ENCODE measurements at places on chromosomes 7 and 10.

DNA sequence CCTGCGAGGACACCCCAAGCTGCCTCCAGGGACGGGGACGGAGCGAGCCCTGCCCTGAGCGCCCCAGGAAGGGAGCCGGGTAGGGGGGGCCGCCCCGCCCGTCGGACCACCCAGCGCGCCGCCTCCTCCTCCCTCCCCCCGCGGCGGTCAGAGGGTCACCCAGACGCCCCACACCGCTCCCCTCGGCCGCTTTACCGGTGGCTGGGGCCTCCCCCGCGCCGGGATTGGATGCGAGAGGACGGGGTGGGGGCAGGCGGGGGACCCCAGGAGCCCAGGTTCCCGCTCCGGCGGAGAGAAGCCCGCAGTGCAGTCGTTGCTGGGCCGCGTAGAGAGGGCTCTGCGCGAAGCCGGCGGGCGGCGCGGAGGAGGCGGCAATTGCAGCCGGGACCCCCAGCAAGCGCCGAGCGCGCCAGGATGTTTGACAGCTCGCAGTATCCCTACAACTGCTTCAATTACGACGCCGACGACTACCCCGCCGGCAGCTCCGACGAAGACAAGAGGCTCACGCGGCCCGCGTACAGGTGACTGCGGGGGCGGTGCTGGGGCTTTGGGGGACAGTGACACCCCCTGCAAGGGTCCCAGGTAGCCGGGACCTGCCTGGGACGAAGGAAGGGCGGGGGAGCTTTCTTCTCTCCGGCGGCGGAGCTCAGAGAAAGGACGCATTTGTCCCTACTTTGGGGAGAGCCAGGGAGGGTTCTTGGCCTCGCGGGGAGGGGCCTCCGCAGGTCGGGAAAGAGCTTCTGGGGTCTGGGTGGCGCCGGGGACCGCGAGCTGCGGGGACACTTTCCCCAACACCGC, at the start of gene FOXL3:
Gene FOXL3, plus strand, starts transcription at position 415 of the 798 bp plus-strand sequence. Its CDS starts 0 bp downstream, at position 415.
- no peak for DNase-seq

GRCh38 chr10:52644373-52645186, 128.0 kb downstream of the MBL2 start:
- peak; percentile 49 for DNase-seq

DNA sequence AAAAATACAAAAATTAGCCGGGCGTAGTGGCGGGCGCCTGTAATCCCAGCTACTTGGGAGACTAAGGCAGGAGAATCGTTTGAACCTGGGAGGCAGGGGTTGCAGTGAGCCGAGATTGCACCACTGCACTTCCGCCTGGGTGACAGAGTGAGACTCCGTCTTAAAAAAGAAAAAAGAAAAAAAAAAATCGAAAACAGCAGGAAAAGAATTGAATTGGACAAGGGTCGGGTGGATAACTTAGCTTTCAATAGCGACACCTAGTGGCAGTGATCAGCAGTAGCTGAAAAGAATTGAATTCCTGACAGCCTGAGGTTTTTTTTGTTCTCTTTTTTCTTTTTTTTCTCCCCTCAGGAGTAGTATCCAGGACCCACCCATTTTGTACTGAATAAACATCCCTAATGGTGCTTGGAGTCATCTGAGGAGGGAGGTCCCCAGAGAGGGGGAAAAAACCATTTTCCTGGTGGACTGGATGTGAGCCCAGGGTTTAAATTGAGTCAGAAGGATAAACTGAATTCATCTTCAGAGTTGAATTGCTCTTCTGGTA, 55.1 kb downstream of the CYCS start:
- peak; percentile 66 for DNase-seq

- DNase-seq, result no peak
Measured at GRCh38 chr10:88178758-88179157, 315.3 kb downstream of the PTEN start.

GRCh38 chr10:26858707-26859034, 2.1 kb downstream of the ABI1 start:
- no peak for DNase-seq

GRCh38 chr7:26531926-26532325, 240.3 kb downstream of the SNX10 start:
- DNase-seq, result no peak

DNA sequence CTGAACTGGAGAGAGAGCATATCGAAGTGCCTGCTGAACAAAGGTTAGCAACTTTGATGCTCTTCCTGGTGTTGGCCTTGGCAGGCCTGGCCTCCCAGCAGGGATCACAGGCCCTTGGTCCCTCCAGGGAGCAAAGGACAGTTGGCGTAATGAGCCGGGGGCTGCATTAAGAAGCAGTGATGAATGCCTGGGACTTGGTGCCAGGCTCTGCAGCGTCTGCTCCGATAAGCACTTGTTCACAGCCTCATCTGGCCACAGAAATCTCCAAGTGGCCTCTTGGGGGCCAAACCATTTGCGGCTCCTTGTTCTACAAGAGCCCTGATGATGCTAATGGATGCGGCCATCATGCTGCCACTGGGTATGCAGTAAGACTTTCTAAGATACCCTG, 31.8 kb downstream of the CRHR2 start:
- no peak for DNase-seq

GRCh38 chr7:100158229-100159098, at the start of gene TRAPPC14:
TSS of gene TRAPPC14 (minus strand) at chr7:100158723. CDS start at chr7:100158499, 224 bp downstream.
- DNase-seq, result peak; percentile 96

GRCh38 chr10:16742165-16742960, 74.9 kb downstream of the RSU1 start:
- no peak for DNase-seq

GRCh38 chr7:104431930-104432329, 103.5 kb downstream of the LHFPL3 start:
- no peak for DNase-seq

GRCh38 chr10:32004161-32004591, 52.0 kb downstream of the KIF5B start:
- DNase-seq, result no peak

GRCh38 chr7:121160150-121161008, 168.4 kb upstream of the WNT16 start:
- DNase-seq, result no peak

DNA sequence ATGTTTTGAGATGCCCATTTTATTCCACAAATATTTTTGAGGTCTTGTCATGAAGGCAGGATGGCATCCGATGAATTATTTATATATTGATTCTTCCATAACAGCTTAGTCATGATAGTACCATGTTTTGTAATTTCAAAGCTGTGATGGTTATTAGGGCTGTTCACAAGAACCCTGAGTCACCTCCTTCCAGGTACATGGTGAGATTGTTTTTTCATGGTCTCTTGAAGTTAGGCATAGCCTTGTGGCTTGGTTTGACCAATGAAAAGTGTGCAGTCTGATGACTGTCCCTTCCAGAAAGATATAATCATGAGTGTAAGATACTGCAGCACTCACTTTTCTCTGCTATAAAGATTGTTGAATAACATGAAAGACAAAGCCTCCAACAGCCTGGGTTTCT, 274.8 kb downstream of the FGFR2 start:
- DNase-seq, result no peak

DNA sequence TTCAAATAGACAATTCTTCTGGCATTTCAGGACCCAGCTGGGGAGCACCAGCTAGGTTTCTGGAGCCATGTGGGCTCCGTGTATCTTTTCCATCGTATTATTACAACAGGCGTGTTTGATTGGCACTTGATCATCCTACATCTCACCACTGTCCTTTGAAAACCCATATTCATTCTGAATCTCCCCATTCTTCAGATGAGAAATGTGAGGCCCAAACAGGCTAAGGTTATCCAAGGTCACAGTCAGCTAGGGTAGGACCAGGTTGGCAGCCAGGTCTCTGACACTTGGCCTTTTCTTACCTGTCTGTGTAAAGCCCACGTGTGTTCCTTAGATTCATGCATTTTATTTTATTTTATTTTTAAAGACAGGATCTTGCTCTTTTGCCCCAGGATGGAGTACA, 102.4 kb upstream of the SH2B2 start:
- DNase-seq, result no peak

- no peak for DNase-seq
Measured at GRCh38 chr10:17022466-17022825, 107.2 kb downstream of the CUBN start.

GRCh38 chr7:116736927-116737715, 65.1 kb downstream of the MET start:
- DNase-seq, result no peak

GRCh38 chr7:78673272-78673671, 780.2 kb downstream of the MAGI2 start:
- no peak for DNase-seq

DNA sequence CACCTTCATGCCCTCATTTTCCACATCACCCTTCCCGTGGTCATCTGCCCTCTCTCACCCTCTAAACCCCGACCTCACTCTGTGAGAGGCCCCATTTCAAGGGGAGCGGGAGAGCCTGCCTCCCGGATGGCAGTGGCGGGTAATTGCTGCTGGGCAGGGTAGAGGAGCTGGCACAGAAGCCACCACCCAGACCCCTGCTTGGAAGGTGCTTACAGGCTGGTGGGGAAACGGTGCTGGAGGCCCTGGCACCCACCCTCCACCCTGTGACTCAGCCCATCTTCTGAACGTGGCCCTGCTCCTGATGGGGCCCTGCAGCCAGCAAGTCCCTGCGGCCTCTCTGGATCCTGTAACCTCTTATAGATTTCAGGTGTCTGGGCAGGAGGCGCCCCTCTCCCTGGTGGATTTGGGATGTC, 10.6 kb upstream of the PWWP2B start:
- DNase-seq, result no peak

DNA sequence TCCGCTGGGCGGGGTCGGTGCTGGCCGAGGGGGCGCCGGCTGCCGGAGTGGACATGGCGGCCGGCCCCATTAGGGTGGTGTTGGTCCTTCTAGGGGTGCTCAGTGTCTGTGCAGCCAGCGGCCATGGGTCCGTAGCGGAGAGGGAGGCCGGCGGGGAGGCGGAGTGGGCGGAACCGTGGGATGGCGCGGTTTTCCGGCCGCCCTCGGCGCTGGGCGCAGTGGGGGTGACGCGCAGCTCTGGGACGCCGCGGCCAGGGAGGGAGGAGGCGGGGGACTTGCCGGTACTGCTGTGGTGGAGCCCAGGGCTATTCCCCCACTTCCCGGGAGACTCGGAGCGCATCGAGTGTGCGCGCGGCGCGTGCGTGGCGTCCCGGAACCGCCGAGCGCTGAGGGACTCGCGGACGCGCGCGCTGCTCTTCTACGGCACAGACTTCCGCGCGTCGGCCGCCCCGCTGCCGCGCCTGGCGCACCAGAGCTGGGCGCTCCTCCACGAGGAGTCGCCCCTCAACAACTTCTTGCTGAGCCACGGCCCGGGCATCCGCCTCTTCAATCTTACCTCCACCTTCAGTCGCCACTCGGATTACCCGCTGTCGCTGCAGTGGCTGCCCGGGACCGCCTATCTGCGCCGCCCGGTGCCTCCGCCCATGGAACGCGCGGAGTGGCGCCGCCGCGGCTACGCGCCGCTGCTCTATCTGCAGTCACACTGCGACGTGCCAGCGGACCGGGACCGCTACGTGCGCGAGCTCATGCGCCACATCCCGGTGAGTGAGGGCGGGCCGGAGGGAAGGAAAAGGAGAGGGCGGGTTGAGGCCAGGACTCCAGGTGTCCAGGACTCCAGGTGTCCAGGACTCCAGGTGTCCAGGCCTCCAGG, 9.3 kb upstream of the CHCHD1 start:
- DNase-seq, result peak; percentile 89

DNA sequence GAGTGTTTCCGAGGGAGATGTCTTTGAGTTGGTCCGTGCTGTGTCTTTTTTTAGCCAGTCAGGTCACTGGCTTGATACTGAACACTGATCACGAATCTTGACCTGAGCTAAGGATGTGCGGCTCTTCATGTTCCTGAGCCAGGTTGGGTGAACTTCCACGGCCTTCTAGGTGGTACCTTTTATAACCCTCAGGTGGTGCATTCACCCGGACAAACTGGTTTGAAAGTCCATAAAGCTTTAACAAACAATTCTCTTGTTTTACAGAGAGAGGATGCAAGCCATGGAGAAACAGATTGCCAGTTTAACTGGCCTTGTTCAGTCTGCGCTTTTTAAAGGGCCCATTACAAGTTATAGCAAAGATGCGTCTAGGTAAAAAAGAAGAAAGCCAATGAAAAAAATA, 229.5 kb downstream of the ARHGAP21 start:
- DNase-seq, result no peak

GRCh38 chr7:23426876-23427275, 43.4 kb downstream of the IGF2BP3 start:
- DNase-seq, result no peak

DNA sequence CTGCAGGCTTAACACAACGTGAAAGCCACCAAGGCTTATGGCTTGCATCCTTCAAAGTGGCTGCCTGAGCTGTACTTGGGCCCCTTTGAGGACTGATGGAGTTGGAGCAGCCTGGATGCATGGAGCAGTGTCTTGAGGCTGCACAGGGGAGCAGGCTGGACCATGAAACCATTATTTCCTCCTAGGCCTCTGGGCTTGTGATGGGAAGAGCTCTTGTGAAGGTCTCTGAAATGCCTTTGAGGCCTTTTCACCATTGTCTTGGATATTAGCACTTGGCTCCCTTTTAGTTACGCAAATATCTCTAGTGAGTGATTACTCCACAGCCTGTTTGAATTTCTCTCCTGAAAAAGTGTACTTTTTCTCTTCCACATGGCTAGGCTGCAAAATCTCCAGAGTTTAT, 201.2 kb upstream of the NPY start:
- no peak for DNase-seq

DNA sequence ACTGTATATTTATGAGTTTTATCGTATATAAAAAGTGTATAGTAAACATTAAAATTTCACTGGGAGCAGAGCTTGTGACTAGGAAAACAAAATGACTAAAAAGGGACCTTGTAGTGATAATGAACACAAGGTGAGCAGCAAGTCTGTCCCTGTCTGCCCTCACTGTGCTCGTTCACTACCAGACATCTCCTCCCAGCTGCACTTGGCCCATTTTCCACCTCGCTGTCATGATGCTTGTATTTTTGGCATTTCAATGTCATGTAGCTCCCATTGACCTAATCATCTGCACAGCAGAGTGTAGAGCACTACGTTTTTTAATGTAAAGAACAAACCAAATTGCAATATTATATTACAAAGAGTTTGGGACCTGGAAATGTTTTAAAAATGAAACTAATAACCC, 207.2 kb downstream of the ZEB1 start:
- no peak for DNase-seq

DNA sequence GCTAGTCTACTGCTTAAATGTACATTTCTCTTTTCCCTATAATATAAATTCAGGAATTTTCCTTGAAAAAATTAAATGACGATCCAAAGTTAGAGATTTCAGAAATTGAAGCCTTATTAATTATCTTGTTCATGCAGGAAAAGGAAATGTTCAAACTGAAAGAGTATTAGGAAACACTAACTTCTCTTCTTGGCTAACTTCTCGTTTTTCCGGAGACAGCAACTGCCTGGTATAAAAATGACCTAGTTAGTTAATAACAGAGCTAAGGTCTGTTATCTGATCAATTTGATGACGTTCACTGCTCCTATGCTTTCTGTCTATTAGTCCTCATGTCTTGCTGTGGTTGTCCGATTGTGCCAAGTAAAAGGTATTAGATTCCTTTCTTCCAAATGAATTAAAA, 212.5 kb downstream of the DGKB start:
- no peak for DNase-seq

- no peak for DNase-seq
Measured at GRCh38 chr10:42951486-42952251, 125.2 kb upstream of the RET start.

- no peak for DNase-seq
Measured at GRCh38 chr7:128266883-128267594, 26.0 kb downstream of the LEP start.

- no peak for DNase-seq
Measured at GRCh38 chr7:55171157-55171556, 152.3 kb downstream of the EGFR start.

- DNase-seq, result no peak
Measured at GRCh38 chr7:55104712-55105433, 86.1 kb downstream of the EGFR start.

- DNase-seq, result no peak
Measured at GRCh38 chr7:128204455-128204854, 36.6 kb upstream of the LEP start.

Measured in activated CD4-positive, alpha-beta T cell treated with anti-CD3 and anti-CD28 coated beads for 36 hours (primary cell).